ENCODE measurements at places on chromosomes 1 and 21.

DNA sequence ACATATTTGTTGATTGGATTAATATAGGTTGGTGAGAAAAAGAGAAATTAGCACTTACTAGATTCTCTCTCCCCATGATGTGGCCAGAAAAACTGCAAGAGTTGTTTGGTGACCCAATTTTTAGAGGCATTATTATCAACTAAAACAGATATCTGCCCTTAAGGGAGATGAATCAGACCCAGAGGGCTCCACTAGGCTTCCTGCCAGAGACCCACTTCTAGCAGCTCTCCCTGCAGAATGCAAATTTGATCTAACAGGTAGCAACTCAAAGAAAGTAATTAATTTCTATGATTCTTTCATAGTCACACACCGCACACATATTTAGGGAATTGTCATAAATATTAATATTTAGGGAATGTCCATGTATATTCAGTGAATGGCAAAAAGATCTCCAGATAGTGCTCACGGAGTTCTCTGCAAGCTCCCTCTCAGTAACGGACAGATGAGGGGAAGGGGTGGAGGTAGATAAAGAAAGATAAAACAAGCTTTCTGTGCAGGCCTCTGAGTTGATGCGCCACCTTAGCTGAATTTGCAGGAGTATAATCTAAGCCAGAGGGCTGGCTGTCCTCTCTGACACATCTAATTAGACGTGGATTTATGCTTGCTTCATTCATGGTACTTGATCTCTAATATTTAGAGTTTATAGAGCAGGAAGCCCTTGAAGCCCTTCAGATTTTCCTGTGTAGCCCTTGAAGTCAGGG, 84.1 kb upstream of the CCDC190 start:
- no peak for DNase-seq

DNA sequence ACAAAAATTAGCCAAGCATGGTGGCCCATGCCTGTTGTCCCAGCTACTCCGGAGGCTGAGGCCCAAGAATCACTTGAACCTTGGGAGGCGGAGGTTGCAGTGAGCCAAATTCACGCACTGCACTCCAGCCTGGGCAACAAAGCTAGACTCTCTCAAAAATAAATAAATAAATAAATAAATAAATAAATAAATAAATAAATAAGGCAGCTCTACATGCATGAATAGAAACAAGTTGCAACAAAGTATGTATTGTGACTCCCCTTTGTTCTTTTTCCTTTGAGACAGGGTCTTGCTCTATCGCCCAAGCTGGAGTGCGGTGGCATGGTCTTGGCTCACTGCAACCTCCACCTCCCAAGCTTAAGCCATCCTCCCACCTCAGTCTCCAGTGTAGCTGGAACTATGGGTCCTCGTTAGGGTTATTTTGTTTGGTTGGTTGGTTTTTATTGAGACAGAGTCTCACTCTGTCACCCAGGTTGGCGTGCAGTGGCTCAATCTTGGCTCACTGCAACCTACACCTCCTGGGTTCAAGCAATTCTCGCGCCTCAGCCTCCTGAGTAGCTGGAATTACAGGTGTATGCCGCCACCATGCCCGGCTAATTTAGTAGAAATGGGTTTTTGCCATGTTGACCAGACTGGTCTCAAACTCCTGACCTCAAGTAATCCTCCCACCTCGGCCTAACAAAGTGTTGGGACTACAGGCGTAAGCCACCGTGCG, 8.0 kb downstream of the USP48 start:
- DNase-seq: no peak

DNA sequence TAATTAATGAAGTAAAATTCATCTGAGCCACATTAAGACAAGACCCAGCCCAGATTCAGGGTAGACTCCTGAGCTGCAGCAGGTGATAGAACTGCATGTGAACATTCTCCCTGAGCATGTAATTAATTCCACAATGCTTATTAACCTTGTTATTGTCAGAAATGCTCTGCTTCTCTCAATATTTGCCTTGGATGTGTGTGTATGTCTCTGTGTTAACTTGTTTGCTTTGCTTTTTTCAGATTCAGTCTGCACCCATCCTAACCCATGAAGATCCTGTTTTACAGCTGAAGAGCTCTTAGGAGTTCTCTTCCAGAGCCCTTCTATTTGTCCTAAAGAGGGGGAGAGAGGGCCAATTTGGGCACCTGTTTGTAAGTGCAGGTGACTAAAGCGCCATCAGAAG, 143.2 kb upstream of the BMP8A start:
- no peak for DNase-seq

- DNase-seq: no peak
Observed at GRCh38 chr1:92117526-92117925, 37.4 kb downstream of the BTBD8 start.

- no peak for DNase-seq
Observed at GRCh38 chr1:63758791-63759190, 15.0 kb upstream of the ROR1 start.

DNA sequence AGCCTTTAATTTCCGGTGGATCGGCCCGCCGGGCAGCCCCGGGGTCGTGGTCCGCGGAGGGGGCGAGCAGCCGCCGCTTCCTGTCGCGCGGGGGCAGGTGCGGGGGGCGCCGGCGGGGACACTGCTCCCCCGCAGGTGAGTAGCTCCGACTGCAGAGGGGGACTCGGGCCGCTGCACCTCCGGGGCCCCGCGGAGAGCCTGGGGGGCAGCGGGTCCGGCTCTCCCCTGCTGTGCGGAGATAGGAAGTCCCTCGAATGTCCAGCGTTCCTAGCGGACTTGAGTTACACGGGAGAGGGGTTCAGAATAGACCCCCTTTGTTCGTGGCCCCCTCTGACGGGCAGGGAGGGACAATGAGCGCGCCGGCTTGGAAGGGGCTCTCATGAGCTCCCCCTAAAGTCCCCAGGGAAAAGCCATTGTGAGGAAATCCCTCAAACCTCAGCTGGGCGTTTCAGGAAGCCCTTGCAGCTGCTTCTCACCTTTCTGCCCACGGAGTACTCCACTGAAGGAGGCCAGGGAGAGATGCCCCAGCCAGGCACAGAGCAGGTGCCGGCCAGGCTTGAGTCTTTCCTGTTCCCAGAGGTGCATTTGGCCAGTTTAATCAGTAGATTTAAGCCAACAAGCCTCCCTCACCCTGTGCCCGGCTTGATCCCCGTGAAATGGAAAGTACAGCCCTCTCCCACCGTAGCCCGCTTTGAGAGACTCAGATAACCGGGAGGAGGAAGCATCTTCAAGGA, 925 bp downstream of the PDE9A start:
- DNase-seq: peak; percentile 48

DNA sequence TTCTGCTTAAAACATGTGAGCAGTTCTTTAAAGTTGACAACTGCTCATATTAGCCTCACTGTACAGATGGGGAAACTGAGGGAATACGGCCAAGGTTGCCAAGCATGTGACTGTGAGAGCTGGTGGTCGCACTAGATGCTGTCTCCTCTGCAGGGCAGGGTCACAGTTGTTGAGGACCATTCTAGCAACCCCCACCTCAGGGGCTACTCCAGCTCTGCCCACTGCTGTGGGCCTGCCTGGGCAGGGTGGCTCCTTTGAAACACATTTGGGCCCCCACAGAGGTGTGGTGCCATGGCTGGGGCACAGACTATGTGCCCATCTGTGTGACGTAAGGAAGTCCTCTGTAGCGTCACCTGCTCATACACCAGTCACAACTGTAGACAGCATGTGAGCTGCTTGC, 779 bp downstream of the THEM5 start:
- no peak for DNase-seq
